ENCODE measurements at places on chromosomes 3 and 15. TPM values are rescaled to one million over a fixed set of nuclear protein-coding genes. Genes with fewer than 3 reads are reported as not detected.
A peak's percentile ranks its signal among the peaks of the same experiment; 100 is the strongest.

RPLP1 gene
- 2,805 TPM for polyA plus RNA-seq

HYAL1 gene
- polyA plus RNA-seq, result 126 TPM

DNA sequence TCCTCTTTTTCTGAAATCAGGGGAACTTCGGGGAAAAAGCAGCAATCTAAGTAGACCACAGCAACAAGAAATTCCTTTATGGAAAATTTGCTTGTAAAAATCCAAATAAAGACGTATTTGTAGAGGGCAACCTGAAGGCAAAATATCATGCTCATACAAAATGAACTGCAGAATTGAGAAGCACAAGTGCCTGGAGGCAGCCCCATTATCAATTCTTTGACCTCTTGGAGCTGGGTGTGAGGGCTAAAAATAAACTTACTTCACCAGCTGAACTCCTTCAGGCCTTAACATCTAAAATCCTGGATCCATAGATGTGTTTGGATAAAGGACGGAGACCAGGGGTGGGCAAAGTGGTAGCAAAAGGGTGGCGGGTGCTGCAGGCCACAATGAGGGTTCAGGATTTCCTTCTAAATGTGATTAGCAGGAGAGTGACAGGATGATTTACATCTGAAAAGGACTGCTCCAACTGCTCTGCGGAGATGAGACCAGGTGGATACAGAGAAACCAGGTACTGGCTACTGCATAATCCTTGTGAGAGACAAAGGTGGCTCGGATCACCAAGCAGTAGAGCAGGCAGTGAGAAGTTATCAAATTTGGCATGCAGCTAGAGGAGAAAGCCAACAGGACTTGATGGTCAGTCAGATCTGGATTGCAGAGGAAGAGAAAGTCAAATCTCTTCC lies 81.7 kb upstream of the TJP1 start:
- no peaks in the 10 kb centered on the region for H3K4me1 ChIP-seq
- H3K27ac ChIP-seq, result no peak overlapping the region

GUCA1C gene
- polyA plus RNA-seq, result 2.7 TPM

B3GALNT1 gene
- polyA plus RNA-seq, result 18.0 TPM

GRCh38 chr15:48076454-48076853 lies 44.3 kb upstream of the SLC24A5 start:
- no peak overlapping the region for H3K4me3 ChIP-seq
- H3K27me3 ChIP-seq, result no peaks in the 10 kb centered on the region
- H3K36me3 ChIP-seq, result no peaks in the 10 kb centered on the region
- peak; percentile 81 for DNase-seq

DNA sequence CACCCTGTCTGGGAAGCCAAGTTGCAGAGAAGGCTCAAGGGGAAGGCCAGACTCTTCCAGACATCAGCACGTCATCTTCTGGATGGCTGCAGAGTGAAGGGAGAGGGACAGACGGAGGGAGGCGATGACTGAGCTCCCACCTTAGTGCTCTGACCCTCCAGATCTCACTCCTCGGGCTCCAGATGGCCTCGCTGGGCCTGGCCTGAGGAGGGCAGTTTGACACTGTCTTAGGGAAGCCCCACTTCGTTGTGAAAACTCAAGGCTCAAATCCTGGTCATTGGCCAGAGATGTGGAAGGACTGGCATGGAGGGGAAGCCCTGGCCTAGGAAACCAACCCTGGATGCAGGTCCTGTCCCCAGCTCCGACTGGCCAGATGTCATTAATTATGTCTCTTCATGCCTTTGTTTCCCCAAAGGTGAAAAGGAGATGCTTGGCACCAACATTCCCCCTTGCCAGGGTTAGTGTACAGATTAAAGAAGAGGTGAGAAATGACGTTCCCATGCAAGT lies 70.4 kb downstream of the ADCY5 start:
- no peak for DNase-seq
- no peak overlapping the region for H3K4me3 ChIP-seq
- H3K27ac ChIP-seq, result no peak overlapping the region
- no peaks in the 10 kb centered on the region for H3K27me3 ChIP-seq
- no peaks in the 10 kb centered on the region for H3K4me1 ChIP-seq
- H3K36me3 ChIP-seq, result no peaks in the 10 kb centered on the region

DNA sequence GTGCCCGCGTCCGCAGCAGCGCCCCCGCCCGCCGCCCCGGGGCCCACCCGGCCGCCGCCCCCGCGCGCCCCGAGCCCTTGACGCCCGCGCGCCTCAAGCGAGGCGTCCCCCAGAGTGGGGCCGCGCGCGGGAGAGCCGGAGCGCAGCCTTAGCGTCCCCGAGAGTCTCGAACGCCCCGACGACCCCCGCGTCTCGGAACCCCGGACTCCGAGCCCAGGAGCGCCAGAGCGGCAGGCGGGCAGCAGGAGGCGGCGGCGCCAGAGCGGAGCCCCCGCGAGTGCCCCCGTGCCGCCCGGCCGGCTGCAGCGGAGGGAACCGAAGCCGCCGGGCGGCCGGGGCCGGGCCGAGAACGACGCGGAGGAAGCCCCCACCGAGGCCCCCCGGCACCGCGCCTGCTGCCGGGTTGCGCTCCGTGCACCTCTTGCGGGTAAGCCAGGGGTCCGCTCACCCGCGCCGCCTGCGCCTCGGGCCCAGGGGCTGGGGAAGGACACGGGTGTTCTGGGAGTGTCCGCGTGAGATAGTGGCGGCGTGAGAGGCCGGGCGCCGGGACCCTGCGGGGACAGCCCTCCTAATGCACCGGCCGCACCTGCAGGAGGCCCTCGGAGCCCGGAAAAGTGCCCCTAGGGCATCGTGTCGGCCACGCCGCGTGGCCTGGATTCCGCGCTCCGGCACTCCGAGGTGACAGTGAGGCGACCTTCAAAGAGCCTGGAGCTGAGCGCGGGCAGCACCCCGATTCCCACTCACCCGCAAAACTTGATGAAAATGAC lies 52.0 kb upstream of the ULK4 start:
- H3K27me3 ChIP-seq, result no peaks in the 10 kb centered on the region
- peak overlapping the region; percentile 85 for H3K4me3 ChIP-seq
- no peaks in the 10 kb centered on the region for H3K4me1 ChIP-seq
- no peaks in the 10 kb centered on the region for H3K36me3 ChIP-seq
- H3K27ac ChIP-seq, result peak overlapping the region; percentile 83

DNA sequence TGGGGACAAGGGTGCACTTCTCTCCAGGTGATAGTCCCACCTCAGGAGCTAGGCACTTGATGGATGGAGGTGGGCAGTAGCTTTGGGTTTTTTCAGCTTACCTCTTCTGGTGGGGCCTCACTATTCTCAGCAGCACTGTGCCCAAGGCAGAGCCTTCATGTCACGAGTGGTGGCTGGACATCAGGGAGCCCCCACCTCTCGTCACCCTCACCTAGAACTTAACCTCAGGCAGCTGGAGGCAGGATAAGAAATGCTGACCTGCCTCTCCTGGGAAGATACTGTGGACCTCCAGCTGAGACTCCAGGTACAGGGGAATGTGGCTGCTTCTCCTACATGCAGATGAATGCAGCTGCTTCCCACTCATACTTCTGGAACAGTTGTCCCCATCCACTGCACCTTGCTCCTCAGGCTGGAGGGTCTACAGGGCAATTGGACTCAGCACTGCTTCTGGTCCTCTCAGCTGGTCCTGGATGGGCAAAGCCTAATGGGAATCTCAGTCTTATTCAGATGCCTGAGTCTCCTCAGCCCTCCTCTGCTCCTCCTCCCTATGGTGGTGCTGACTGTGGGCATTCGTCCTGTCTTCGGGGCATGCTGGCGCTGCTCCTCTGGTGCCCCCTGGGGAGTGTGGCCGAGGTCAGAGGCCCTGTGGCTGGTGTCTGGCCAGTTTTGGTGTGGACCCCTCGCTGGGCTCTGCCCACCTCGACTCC lies 129.9 kb downstream of the KLF13 start:
- H3K4me1 ChIP-seq, result no peaks in the 10 kb centered on the region
- DNase-seq, result no peak
- H3K27ac ChIP-seq, result no peak overlapping the region
- H3K4me3 ChIP-seq, result no peak overlapping the region
- no peaks in the 10 kb centered on the region for H3K36me3 ChIP-seq

DNA sequence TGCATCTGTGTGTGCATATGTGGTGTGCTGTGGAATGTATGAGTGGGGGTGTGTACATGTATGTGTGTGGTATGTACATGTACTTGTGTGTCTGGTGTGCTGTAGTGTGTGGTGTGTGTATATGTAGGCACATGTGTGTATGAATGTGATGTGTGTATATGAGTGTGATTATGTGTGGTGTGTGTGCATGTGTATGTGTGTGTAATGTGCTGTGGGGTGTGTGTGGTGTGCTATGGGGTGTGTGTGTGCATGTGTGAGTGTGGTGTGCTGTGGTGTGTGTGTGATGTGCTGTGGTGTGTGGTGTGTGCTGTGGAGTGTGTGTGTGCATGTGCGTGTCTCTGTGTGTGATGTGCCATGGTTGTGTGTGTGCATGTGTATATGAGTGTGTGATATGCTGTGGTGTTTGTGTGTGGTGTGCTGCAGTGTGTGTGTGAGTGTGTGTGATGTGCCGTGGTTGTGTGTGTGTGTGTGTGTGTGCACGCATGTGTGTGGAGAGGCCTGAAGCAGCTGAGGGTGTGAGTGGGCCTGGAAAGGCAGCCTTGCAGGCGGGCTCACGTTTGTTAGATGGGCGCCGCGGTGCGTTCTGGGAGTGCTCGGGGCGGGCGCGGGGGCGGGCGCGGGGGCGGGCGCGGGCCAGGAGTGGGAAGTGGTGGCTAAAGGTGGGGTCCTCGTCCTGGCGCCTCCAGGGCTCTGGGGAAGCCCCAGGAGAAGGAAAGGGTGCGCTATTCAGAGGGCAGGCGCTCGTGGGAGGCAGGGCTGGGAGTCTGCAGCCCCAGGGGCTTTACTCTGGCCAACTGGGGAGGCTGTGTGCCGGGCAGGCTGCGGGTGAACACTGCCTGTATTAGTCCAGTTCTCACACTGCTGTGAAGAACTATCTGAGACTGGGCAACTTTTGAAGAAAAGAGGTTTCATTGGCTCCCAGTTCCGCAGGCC lies 116.9 kb downstream of the GABRG3 start:
- DNase-seq, result no peak
- H3K4me1 ChIP-seq, result no peaks in the 10 kb centered on the region
- no peaks in the 10 kb centered on the region for H3K36me3 ChIP-seq
- no peak overlapping the region for H3K27ac ChIP-seq
- no peaks in the 10 kb centered on the region for H3K27me3 ChIP-seq
- no peak overlapping the region for H3K4me3 ChIP-seq

DNA sequence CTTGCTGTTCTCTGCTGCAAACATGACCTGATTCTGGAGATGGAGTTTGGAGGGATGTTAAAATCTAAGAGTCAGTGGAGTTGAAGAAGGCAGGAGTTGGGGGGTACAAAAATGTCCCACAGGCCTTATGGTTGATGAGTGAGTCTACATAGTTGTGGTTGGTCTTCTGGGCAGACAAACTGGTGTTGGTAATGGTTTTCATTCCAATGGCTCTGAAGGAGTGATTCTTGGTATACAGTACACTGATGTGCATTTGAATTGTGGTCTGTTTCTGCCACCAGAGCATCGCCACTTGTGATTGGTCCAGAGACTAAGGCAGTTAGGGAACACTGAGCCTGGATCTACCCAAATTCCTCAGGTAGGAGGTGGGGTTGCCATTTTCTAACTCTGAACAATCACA lies 514.1 kb upstream of the CFAP20DC start:
- no peak for DNase-seq
- peaks cover 5% of the 10 kb centered on the region for H3K4me1 ChIP-seq
- H3K36me3 ChIP-seq, result no peaks in the 10 kb centered on the region
- no peak overlapping the region for H3K27ac ChIP-seq
- H3K4me3 ChIP-seq, result no peak overlapping the region

GPR62 gene
- 0.41 TPM for polyA plus RNA-seq

P2RY14 gene
- polyA plus RNA-seq, result 0.54 TPM

GRCh38 chr3:170809007-170809974 lies 60.7 kb downstream of the RPL22L1 start:
- peak; percentile 70 for DNase-seq
- no peak overlapping the region for H3K27ac ChIP-seq
- H3K36me3 ChIP-seq, result no peaks in the 10 kb centered on the region
- H3K4me3 ChIP-seq, result no peak overlapping the region
- H3K27me3 ChIP-seq, result no peaks in the 10 kb centered on the region

Measured in kidney (tissue), 22 donors.